Activated T-helper 9 cell treated with anti-CD3 and anti-CD28 coated beads, Interleukin-2, amount 50 U/mL, for 16 hours (primary cell): ENCODE measurements at places on chromosomes 3 and 15.

GRCh38 chr3:165466856-165467255 lies 270.7 kb upstream of the SLITRK3 start:
- DNase-seq: no peak

GRCh38 chr3:17733768-17734167 lies 8.7 kb downstream of the TBC1D5 start:
- DNase-seq: no peak

DNA sequence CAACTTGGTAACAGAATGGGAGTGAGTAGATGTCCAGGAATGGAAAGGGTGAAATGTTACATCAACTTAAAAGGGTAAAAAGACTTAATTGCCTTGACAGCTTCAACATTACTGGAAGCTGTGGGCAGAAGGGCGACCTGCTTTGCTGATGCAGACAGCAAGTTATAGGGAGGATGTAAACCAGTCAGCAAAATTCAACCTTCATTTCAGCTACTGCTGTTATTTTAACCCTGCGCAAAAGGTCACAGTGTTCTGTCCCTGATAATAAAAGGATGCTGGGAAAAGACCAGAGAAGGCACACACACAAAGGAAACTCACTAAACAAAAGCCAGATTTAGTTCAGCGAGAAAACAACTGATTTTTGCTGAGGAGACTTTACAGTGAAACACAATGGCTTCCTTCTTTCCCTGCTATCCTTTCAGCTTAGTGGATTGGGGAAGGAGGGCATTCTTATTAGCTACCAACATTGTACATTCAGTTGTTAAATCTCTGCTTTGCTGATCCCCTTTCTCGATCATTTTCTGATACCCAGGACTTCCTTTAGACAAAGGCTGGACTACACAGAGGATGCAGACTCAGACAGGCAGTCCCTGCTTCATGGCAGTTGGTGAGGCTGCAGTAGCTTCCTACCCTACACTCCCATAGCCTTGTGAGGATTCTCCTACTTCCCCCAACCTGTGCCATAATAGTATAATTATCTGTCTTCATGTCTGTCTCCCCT lies 62.0 kb downstream of the P3H2 start:
- no peak for DNase-seq

GRCh38 chr3:4776399-4776979 lies 202.7 kb upstream of the BHLHE40 start:
- no peak for DNase-seq

- DNase-seq: no peak
Observed at GRCh38 chr15:41894251-41894790, 468 bp upstream of the SPTBN5 start.

- no peak for DNase-seq
Observed at GRCh38 chr3:42228796-42229195, 37.2 kb downstream of the CCK start.

DNA sequence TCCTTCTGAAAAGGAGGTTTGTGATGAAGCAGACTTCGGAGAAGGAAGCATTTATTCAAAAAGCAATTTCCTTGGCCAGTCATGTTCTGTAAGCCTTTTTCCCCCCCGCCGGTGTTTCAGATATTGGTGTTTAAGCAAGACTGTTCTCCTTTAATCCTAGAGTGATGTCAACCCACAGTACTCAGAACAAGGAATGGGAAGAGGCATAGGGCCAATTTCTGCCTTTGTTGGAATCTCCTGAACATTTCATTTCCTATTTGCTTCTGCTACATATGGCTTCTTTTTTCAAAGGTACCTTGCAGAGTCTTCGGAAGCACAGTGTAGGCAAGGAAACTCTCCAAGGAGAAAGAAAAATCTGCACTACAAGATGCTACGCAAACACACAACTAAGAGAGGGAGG lies 713.1 kb upstream of the CFAP20DC start:
- DNase-seq: no peak

DNA sequence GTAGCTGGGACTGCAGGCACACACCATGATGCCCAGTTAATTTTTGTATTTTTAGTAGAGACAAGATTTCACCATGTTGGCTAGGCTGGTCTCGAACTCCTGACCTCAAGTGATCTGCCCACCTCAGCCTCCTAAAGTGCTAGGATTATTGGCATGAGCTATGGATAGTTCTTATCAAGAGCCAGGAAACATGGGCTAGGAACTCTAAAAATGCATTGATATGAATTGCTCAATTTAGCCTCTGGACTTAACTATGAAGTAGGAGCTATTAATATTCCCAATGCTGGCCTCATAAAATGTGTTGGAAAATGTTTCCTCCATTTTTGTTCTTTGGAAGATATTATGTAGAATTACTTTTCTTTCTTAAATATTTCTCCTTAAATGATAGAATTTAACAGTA lies 82.8 kb upstream of the PEX5L start:
- DNase-seq: no peak

DNA sequence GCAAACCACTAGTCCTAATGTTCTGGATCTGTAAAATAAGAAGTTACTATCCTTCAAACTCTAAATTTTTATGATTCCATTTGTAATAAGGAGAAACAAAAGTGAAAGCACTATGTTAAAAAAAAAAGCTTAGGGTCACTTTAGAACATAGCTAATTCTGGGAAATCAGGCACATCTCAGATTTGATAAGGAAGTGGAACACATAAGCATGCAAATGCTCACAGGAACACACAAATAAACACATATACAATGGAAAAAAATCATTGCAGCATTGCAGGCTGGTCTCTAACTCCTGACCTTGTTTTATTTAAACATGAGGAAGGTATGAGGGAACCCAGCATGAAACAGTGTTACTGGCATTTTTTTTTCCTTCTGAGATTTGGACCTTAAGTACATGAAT lies 63.2 kb upstream of the TNFSF10 start:
- no peak for DNase-seq

DNA sequence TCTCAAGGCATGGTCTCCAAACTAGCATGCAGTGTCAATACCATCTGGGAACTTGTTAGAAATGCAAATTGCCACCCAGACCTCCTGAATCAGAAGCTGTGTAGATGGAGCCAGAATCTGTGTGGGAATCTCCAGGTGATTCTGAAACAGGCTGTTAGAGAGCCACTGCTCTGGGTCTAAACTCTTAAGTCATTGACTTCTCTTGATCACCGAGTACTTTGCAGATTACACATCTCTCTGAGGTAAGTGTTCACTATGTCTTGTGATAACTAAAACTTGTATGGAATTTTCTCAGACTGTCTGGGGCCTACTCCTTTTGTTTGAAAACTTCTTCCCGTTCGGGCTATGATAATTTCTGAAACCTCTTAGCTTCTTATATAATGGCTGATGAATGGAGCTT lies 315.6 kb downstream of the EDEM1 start:
- no peak for DNase-seq

DNA sequence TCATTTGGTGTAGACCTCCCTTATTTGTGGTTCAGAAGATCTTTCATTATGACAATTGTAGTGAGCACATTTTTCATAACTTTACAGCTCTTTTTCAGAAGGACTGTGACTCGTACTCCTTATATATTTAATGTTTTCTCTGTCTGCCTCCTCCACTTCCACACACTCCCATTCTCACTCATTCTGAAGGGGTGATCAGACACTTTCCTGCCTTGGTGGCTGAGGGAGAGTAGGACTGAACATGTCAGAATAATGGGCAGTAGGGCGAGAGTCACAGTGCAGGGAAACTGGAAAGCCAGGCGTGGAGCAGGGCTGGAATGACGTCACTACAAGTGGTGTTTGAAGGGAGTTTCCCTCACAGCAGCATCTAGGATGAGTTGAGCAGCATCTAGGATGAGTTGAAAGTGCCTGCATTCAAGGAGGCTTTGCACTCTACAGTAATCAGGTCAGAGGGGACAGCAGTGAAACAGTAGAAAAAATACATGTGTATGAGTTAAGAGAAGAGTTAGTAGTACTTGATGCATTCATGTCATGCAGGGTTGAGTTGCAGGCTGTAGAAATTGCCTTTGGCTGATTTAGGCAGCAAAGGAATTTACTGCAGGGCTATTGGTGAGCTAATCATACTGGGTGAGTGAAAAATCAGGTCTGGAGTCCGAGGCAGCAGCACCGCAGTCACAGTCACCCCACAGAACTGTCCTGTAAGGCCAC lies 36.3 kb upstream of the FBXL22 start:
- peak; percentile 8 for DNase-seq

DNA sequence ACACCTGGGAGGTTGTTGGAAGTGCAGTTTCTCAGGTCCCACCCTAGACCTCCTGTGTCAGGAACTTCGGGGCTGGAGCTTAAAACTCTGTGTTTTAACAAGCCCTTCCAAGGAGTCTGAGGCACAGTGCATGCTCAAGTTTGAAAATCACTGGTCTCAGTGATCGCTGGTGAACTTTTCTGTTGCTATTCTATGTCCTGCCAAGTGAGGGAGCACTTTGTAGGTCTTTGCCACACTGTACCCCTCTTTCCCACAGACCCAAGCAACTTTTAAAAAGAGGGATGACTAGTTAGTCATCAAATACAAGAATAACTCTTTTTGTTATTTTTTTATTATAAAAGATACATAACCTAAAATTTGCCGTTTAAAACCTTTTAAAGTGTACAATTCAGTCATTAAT lies 133.7 kb downstream of the AGBL1 start:
- no peak for DNase-seq

- no peak for DNase-seq
Observed at GRCh38 chr3:45647148-45647619, 42.0 kb upstream of the SACM1L start.

DNA sequence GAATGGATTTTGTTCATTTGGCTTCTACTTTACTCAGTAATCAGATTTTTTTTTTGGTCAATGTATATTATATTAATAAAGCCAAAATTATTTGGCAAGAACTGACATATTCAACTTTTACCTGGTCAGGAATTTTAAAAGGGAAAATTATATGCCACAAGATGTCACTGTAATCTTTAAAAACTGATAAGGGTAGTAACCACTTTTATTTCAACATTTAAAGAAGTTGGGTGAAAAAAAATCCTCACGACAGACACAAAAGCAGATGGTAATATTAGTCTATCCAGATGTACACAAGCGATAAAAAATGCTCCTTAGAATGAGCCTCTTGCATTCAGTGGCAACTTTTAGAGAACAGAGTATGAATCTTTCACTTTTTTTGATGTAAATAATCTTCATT lies 101.9 kb downstream of the SERPINI1 start:
- DNase-seq: no peak

- no peak for DNase-seq
Observed at GRCh38 chr3:115720983-115721382, 97.7 kb downstream of the GAP43 start.

- DNase-seq: no peak
Observed at GRCh38 chr15:28100516-28101195, 1.5 kb upstream of the OCA2 start.

- DNase-seq: no peak
Observed at GRCh38 chr3:61610316-61610715, 48.9 kb downstream of the PTPRG start.

DNA sequence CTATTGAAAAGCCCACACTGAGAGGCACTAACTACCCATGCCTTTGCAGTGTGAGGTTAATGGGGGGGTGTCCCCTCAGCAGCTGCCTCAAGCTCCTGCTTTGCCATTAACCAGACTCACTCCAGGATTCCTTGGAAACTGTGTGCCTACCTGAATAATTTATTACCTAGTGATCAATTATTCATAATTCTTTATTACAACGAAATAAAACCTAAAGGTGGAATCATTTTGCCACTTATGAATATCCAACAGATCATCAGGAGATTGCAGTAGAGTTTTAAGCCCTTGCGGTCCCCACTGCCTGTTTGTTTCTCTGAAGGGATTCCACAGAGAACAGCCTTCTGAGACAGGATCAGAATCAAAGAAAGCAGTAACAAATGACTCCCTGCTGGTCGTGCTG lies 23.3 kb downstream of the NEK11 start:
- no peak for DNase-seq

DNA sequence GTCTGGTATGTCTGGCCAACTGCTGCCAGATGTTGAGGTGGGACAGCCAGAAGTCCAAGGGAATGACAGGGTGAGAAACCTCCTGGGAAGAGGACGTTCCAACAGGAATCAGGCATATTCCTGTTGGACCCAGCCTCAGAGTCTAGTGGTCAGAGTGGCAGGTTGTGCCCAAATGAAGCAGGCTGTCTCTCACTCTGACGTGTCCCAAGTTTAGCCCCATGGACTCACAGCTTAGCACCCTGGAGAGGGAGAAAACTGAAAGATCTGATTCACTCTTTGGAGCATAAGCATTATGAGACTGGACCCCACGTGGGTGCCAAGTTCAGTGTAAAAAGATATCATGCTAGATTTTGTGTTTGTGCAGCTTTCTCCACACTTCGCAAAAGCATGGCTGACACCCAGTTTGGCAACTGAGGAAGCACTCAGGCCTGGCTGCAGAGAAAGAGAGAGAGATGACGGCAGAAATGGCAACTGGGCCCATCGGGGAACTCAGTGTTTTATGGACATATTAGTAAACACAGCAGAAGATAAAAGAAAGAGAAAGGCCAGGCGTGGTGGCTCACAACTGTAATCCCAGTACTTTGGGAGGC lies 88.2 kb upstream of the LMCD1 start:
- no peak for DNase-seq

DNA sequence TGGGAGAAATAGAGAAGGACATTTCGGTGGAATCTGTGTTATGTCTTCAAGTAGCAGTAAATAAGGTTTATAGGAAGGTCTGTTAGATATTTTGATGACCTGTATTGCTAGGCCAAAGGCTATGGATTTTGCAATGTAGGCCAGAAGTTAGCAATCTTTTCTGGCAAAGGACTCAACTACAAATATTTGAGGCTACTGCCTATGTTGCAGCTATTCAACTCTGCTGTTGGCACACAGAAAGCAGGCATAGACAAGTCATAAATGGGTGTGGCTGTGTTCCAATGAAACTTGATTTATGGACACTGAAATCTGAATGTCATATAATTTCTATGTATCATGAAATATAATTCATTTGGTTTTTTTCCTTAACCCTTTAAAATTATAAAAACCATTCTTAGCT lies 438.7 kb upstream of the C2CD4B start:
- DNase-seq: no peak

GRCh38 chr3:122100591-122101463 lies 45.7 kb downstream of the CD86 start:
- no peak for DNase-seq

DNA sequence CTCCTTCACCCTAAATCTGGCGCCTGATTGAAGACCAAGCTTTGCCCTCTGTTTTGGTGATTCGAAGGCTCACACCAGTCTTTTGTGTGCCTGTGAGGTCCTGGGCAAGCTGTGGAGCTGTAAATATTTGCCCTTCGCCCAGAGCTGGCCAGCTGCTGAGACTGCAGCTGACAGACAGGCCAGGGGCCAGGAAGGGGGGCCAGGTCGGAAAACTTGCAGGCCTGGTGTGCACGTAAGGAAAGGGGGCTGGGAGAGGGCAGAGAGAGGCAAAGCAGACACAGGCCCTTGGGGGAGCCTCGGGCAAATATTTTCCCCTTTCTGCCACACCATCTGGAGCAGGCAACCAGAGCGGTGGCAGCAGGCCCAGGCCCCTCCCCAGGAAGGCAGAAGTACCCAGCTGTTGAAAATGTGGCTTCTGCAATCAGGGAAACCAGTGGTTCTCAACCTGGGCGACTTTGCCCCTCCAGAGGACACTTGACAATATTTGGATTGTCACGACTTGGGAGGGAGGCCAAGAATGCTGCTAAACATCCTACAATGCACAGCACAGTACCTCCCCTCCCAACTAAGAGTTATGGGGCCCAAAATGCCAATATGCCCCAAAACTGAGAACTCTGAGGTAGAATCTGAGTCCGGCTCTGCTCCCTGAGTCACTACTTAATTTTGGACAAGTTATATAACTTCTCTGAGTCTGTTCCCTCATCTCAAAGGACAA lies 2.5 kb downstream of the PDZRN3 start:
- DNase-seq: no peak
